Diencephalon (tissue), 1 donor: ENCODE measurements at places on chromosomes 2 and 18. TPM values are rescaled to one million over a fixed set of nuclear protein-coding genes. Genes with fewer than 3 reads are reported as not detected.

PDE6D gene
- 43.8 TPM for total RNA-seq

ROCK2 gene
- total RNA-seq = 60.9 TPM

BMP10 gene
- not detected for total RNA-seq

CXCR2 gene
- 0.23 TPM for total RNA-seq

RFX8 gene
- total RNA-seq = 1.2 TPM

EMX1 gene
- total RNA-seq = not detected

CCL20 gene
- not detected for total RNA-seq

NFATC1 gene
- 1.4 TPM for total RNA-seq

ALK gene
- 21.0 TPM for total RNA-seq

ABCG8 gene
- total RNA-seq = 1.2 TPM

CRYGD gene
- total RNA-seq = 3.7 TPM

APOB gene
- 0.69 TPM for total RNA-seq

CBLN2 gene
- total RNA-seq = 127 TPM

FBXO41 gene
- 37.6 TPM for total RNA-seq

SERPINB13 gene
- total RNA-seq = under 0.01 TPM

IL36RN gene
- not detected for total RNA-seq

CABLES1 gene
- total RNA-seq = 8.1 TPM

HNMT gene
- total RNA-seq = 43.6 TPM

MAP3K2 gene
- 57.4 TPM for total RNA-seq

NEDD4L gene
- total RNA-seq = 164 TPM

TRIP12 gene
- total RNA-seq = 181 TPM

ZNF516 gene
- 21.7 TPM for total RNA-seq

NDC80 gene
- 14.3 TPM for total RNA-seq

CCT7 gene
- 180 TPM for total RNA-seq

ANKRD36B gene
- 297 TPM for total RNA-seq

SRSF7 gene
- 111 TPM for total RNA-seq

PLCD4 gene
- total RNA-seq = 1.4 TPM

CRYGC gene
- total RNA-seq = not detected

ASB1 gene
- 22.6 TPM for total RNA-seq

CXCR1 gene
- not detected for total RNA-seq

RBKS gene
- 4.6 TPM for total RNA-seq

C2orf76 gene
- total RNA-seq = 14.5 TPM

CD207 gene
- total RNA-seq = not detected

IHH gene
- total RNA-seq = 0.69 TPM

OLA1 gene
- total RNA-seq = 128 TPM

L3MBTL4 gene
- total RNA-seq = 19.8 TPM

TTLL4 gene
- 17.5 TPM for total RNA-seq
